Left ventricle myocardium inferior (tissue), 1 donor: ENCODE measurements at places on chromosomes 3 and 15.
A peak's percentile ranks its signal among the peaks of the same experiment; 100 is the strongest.

DNA sequence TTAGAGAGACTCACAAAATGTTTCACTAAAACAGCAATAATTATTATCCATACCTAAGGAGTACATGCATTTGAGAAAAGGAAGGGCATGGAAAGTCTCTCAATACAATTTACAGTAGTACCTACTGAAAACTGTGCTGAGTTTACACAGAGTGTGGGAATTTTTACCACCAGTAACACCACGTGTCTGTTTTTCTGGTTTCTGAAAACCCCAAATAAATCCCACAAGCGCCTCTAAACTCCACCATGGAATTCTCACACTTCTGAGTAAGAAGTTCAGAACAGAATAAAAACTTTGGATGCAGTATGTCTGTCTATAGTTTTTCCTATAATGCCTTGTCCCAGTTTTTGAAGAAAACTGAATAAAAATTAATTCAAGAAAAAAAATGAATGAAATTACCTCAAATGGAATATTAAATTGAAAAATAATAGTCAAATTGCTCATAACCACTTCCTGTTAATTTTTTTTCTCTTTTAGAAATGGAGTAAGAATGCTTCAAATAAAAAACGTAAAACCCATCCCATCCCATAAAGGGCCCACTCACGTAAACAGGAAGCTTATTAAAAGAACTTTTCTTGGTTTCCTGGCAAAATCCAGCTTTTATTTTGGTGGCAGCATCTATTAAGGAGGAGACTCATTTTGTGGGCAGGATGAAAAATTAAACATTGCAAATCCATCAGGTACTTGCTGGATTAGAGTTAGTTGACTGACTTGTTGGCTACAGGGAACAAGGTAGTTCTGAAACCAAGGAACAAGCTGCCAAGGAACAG, 378.1 kb downstream of the TIGIT start:
- H3K27ac ChIP-seq = no peak overlapping the region
- DNase-seq = no peak
- H3K27me3 ChIP-seq = no peaks in the 10 kb centered on the region
- H3K36me3 ChIP-seq = no peaks in the 10 kb centered on the region
- H3K4me1 ChIP-seq = peaks cover 29% of the 10 kb centered on the region
- no peak overlapping the region for H3K4me3 ChIP-seq

GRCh38 chr15:65049418-65049840, 4.2 kb downstream of the SLC51B start:
- no peak overlapping the region for H3K27ac ChIP-seq
- H3K36me3 ChIP-seq = no peaks in the 10 kb centered on the region
- DNase-seq = peak; percentile 90
- peaks cover 32% of the 10 kb centered on the region for H3K4me1 ChIP-seq
- no peaks in the 10 kb centered on the region for H3K27me3 ChIP-seq

DNA sequence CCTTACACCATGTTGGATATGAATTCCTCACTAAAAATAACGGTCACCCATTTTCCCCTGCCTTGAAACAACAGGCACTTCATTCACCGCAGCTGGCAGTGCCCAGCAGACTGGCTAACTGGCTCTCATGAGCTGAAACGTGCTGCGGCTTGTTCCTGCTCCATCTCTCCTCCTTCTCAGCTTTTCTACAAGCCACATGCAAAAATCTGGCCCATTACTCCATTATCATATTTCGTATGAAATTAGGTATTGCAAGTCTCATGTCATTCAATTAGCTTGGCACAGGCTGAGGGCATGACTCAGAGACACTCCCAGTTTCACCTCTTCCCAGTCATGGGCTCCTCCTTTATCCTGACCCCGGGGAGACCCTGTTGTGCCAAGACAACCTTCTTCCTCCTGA, 60.0 kb downstream of the MAGEF1 start:
- H3K4me3 ChIP-seq = no peak overlapping the region
- H3K27ac ChIP-seq = no peak overlapping the region
- no peak for DNase-seq
- peaks cover 12% of the 10 kb centered on the region for H3K4me1 ChIP-seq

GRCh38 chr3:122694966-122695365, 14.3 kb downstream of the PARP14 start:
- no peak for DNase-seq
- H3K4me3 ChIP-seq = no peak overlapping the region
- no peaks in the 10 kb centered on the region for H3K27me3 ChIP-seq

DNA sequence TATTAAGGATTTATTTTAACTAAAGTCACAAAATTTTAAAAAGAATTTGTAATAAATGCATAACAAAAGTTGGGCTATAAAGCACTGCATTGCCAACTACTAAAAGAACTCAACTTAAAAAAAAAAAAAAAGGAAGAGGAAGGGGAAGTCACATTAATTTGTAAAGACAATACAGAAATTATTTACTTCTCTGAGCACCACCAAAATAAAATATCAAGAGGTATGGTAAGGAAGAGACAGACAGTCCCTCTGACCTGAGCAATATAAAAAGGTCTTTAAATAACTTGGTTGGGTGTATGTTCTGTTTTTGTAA, 83.5 kb downstream of the UACA start:
- peaks cover 27% of the 10 kb centered on the region for H3K4me1 ChIP-seq
- no peaks in the 10 kb centered on the region for H3K27me3 ChIP-seq
- H3K27ac ChIP-seq = peak overlapping the region; percentile 48
- H3K36me3 ChIP-seq = peaks cover 52% of the 10 kb centered on the region
- H3K4me3 ChIP-seq = no peak overlapping the region
- DNase-seq = no peak

GRCh38 chr3:145243875-145244274, 917.1 kb downstream of the PLOD2 start:
- no peaks in the 10 kb centered on the region for H3K4me1 ChIP-seq
- H3K27me3 ChIP-seq = no peaks in the 10 kb centered on the region
- no peak for DNase-seq

DNA sequence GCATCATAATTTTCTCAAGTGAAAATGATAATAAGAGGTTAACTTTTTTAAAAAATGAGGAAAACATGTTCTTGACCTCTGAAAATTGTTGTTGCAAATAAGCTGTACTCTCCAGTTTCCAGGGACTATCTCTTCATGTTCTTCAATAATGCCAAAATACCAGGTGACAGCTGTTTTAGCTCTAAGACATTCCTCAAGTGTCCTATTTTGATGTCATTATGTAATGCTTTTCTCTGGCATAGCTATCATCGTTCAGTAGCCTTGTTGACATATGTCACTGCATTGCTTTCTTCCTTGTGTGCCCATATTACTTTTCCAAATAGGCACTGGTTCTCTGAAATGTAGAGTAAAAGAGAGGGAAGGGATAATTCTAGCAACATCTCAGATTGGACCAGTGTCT, 5.7 kb upstream of the FILIP1L start:
- H3K36me3 ChIP-seq = no peaks in the 10 kb centered on the region
- H3K4me3 ChIP-seq = no peak overlapping the region
- DNase-seq = no peak
- H3K27me3 ChIP-seq = no peaks in the 10 kb centered on the region
- H3K4me1 ChIP-seq = peaks cover 47% of the 10 kb centered on the region

- H3K27ac ChIP-seq = no peak overlapping the region
- H3K4me1 ChIP-seq = no peaks in the 10 kb centered on the region
- H3K4me3 ChIP-seq = no peak overlapping the region
- DNase-seq = no peak
- H3K27me3 ChIP-seq = no peaks in the 10 kb centered on the region
- H3K36me3 ChIP-seq = no peaks in the 10 kb centered on the region
Measured at GRCh38 chr3:24088782-24089181, 143.7 kb downstream of the NR1D2 start.

- H3K4me3 ChIP-seq = no peak overlapping the region
- H3K27me3 ChIP-seq = peaks cover 75% of the 10 kb centered on the region
- H3K36me3 ChIP-seq = no peaks in the 10 kb centered on the region
- no peak for DNase-seq
Measured at GRCh38 chr15:93332168-93332553, 243.2 kb upstream of the RGMA start.

DNA sequence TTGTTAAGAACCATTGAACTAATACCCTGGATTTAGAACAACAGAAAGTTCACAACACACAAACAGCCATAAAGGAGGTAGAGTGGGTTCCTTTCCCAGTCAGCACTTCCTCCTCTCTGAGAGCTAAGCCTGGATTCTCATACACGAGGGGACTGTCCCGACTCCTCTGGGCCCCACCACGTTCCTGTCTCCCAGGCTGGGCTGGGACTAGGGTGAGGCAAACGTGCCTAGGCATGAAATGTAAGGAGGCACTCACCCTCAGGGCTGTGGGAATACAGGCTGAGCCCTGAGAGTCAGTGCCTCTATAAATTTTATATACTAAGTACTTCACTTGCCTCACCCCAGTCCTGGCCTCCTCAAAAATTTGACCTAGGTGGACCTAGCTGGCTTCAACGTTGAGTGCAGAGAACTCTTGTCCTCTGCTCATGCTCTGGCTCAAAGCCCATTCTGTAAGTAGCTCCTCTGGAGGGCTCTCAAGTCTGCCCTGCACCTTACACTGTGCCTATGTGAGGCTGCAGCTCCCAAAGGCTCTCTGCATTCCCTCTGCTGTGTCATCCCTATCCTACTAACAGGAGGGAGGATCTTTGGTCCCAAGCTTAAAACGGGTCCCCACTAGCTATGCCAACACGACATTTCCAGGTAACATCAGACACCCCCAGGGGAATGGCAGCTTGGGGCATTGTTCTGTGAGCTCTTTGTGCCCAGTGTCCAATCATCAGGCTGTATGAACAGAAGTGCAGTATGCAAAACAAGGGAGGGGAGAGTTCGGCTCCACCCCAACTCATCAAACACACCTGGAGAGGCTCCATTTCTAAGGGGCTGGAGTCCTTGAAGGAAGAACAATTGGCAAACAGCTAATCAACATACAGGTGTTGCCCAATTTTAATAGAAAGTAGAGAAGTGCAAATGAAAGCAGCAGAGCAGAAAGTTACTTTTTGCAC, 233.2 kb downstream of the RPLP1 start:
- no peaks in the 10 kb centered on the region for H3K4me1 ChIP-seq
- H3K36me3 ChIP-seq = peaks cover 3% of the 10 kb centered on the region
- H3K27me3 ChIP-seq = peaks cover 50% of the 10 kb centered on the region
- no peak overlapping the region for H3K27ac ChIP-seq
- no peak for DNase-seq
- no peak overlapping the region for H3K4me3 ChIP-seq

DNA sequence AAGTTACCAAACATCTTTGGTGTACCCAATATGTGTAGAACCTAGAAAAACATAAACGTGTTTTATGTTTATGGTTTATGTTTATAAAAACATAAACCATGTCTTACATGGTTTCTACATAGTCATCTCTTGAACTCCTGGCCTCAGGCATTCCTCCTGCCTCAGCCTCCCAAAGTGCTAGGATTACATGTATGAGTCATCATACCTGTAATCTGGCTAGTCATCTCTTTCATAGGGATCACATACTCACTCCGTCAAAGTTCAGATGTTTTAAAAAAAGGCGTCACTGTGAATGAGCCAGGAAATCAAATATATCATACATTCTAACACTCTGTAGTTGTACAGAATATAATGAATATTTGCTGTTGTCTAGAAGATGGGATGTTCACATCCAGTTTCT, 178.6 kb downstream of the CPNE4 start:
- no peak for DNase-seq
- H3K4me1 ChIP-seq = no peaks in the 10 kb centered on the region

DNA sequence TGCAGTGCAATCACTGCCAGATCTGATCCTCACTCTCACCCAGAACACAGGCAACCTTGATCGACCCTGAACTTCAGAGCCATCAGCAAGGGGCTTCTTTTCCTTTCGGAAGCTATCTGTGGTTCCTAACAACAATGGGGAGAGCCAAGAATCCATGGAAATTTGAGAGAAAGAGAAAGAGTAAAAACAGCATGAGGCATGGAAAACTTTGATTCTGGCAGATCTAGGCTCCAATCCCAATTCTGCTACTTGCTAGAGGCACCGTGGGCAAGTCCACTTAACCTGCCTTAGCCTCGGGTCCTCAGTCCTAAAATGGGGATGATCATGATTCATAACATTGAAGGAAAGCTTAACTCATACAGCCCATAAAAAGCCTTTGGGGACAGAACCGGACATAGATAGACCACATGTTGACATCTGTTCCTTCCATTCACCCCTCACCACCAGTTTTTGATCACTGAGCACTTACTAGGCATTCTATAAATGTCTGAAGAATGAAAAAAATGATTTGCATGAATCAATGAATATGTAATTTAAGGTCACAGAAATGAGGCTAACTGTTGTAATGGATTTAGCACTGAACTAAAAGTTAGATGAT, 605.7 kb upstream of the CFAP20DC start:
- no peak overlapping the region for H3K4me3 ChIP-seq
- DNase-seq = no peak
- H3K27ac ChIP-seq = no peak overlapping the region
- H3K36me3 ChIP-seq = no peaks in the 10 kb centered on the region
- no peaks in the 10 kb centered on the region for H3K27me3 ChIP-seq

DNA sequence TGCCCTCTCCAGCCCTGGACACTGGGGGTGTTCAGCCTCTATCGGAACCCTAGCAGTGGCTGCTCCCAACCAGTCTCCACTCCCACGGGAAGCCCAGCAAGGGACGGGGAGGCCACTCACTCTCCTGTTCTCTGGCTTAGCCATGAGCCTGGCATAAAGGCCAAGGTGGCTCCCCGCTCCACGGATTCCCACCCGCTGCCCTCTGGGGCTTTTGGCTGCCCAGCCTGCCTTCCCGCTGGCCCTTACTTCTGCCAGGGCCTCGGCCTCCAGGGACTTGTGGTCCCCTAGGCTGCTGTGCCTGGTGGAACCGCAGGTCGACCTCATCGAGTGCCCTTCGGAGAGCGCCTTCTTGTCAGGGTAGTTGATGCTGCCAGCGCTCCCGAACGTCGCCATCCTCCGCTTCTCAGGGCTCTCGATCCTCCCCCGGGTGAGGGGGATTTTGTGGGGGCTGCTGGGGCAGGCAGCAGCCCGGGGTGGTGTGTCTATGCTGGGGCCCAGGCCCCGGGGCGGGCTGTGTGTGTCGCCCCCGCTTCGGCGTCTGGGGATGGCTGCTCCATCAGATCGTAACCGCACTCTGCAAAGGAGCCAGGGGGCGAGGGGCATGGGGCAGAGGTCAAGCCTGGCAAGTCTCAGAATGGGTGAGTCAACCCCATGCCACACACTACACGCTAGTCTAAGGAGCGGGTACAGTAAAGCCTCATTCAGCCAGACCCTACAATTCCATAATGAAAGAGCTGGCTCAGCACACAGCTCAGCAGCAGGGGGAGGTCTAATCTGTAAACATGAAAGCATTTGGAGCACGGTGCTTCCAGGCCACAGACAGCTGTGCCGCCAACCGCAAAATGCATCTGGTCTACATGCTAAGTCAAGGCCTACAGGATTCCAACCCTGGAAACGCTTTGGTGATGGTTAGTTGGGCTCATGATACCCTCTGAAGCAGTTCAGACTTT, 27.3 kb upstream of the RAD18 start:
- no peaks in the 10 kb centered on the region for H3K27me3 ChIP-seq
- DNase-seq = no peak
- peaks cover 15% of the 10 kb centered on the region for H3K4me1 ChIP-seq

GRCh38 chr15:39756806-39757522, 25.7 kb downstream of the FSIP1 start:
- no peaks in the 10 kb centered on the region for H3K36me3 ChIP-seq
- no peak overlapping the region for H3K4me3 ChIP-seq
- no peaks in the 10 kb centered on the region for H3K4me1 ChIP-seq
- no peak overlapping the region for H3K27ac ChIP-seq
